CD4-positive, alpha-beta T cell treated with Interferon gamma for 1 hour (primary cell): ENCODE measurements at places on chromosomes 7 and 10.

- no peak for DNase-seq
Measured at GRCh38 chr7:95989301-95989700, 216.9 kb downstream of the DYNC1I1 start.

DNA sequence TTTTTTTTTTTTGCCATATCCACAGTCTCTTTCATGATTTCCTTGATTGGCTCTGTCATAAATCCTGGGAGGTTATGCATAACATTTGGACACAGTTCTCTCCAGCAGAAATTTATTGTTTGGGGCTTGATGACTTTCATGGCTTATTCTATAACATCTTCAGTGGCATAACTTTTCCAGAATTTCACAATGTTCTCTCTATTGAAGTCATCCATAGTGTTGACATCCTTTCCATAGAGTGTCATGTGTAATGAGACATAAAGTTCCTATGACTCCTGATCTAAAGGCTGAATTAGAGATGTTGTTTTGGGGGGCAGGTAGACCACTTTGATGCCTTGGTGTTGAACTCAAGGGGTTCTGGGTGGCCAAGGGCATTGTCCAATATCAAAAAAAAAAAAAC, 36.7 kb upstream of the STK17A start:
- no peak for DNase-seq

DNA sequence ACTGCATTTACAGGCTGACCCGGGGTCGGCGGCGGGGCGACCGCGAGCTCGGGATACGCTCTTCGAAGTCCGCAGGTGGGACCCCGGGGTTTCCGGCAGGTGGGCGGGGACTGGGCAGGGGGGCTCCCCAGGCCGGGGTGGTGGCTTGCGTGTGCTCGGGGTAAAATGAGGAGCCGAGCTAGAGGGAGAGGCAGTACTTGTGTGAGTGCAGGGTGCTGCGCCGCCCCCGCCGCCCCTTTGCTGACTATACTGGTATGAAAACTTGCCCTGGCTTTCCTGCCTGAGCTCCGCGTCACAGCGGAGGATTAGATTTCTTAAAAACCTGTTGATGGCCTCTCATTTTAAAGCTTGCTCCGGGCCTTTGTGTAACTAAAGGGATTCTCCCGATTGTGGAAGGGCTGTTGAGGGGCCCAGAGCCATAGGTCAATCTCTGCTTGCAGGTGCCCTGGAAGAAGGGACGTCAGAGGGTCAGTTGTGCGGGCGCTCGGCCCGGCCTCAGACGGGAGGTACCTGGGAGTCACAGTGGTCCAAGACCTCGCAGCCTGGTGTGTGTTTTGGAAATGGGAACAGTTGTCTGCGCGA, 488 bp downstream of the ARMC10 start:
- DNase-seq, result peak; percentile 65

- no peak for DNase-seq
Measured at GRCh38 chr7:112572669-112573301, 92.0 kb downstream of the LSMEM1 start.

DNA sequence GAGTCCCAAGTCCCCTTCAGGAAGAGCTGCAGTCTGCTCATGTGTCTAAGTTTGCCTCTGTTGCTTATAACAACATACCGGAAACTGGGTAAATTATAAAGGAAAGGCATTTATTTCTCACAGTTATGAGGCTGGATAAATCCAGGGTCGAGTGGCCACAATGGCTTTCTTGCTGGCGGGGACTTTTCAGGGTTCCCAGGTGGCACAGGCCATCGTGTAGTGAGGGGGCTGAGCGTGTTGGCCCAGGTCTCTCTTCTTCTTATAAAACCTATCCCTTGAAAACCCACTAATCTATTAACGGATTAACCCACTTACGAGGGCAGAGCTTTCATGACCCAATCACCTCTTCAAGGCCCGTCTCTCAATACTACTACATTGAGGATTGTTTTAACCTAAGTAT, 8.7 kb downstream of the VIPR2 start:
- DNase-seq, result no peak

- DNase-seq, result peak; percentile 69
Measured at GRCh38 chr7:2870471-2870931, 26.4 kb upstream of the GNA12 start.

DNA sequence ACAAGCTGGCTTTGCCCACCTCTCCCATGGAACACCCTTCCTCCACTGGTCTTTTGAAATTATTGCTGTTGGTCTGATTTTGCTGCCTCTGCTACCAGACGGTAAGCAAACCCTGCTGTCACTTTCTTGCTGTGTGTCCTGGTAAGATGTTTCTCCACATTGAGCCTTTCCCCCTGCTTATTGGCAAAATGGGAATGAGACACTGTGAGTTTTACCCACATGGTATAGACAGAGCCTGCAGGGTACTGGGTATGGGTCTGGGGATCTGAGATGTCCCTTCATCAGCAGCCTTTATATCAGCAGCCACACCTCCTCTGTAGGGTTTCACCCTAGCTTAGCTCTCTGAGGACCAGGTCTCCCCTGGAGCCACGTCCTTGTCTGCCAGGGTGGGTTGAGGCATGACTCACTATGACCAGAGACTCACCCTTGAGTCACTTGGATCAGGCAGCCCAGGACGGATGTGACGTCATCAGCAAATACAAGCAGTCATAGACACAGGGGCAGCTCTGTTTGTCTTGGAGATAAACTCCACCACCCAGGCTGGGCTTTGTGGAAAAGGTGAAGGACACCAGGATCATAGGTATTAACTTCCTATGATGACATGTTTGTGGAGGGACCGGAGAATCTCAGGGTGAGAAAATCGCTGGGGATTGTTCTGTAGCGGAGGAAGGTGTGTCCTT, 17.9 kb upstream of the BAIAP2L1 start:
- no peak for DNase-seq

DNA sequence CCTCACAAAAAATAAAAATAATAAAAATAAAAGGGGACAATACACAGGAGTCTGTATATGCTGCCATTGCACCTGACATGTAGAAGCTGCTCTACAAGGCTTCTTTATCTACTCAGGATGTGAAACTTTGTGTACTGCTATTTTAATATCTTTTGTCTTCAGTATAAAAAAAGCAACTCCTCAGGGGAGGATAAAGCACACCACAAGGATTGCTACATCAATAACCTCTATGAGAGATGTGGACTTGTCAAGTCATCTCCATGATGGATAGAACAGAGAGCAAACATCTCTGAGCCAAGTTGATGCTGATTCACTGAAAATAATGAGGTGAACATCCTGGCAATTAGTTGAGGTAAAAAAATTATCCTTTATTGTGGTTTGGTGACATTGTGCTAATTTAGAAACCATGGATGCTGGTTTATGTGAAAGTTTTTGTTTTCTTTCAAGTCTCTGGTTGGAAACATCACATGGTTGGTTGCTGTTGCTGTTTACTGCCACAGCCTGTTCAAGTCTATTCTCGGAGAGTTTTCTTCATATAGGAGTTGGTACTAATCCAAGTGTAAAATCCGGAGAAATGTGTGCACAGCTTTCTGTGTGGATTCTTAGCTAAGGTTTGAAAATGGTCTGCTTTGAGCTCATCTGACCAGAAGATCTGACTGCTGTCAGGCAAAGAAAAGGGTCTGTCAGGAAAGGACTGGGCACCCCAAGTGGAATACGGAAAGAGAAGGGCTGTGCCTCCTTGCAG, 1.5 kb upstream of the HECW1 start:
- no peak for DNase-seq

- no peak for DNase-seq
Measured at GRCh38 chr7:156778201-156778600, 114.8 kb downstream of the LMBR1 start.

DNA sequence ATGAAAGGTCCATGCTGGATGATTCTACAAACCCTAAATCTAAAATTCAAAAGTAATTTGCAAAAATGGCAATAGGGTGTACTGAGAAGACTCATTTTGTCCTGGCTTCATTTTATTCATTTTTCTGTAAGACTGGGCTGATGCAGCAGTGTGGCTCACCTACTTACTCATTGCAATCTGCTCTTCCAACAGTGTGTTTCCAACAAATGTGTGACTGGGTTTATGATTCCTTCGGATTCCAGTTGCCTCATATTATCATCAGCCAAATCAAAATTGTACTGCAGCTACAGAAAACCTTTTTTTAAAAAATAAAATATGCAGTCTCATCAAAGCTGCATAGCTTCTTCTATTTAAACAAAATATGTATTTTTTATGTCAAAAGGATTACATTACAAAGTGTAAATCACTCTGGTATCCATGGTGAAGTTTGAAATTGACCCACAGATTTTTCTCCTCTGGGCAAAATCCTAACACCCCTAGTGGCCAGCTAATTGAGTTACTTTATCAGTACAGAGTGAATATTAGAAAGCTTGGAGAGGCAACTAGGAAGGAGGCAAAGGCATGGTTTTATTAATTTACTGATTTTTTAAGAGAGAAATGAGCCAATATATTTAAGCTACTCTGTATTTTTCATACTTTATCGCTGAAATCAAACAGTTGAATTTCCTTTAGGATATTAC, 390.3 kb downstream of the MAGI2 start:
- DNase-seq, result no peak

- DNase-seq, result no peak
Measured at GRCh38 chr7:137953043-137953664, 48.7 kb downstream of the CREB3L2 start.

GRCh38 chr10:73935895-73936294, 25.0 kb downstream of the PLAU start:
- DNase-seq, result no peak
